Heart left ventricle (tissue), 16 donors: ENCODE measurements at places on chromosomes 2 and 18. TPM values are rescaled to one million over a fixed set of nuclear protein-coding genes. Genes with fewer than 3 reads are reported as not detected.

Gene MYCN
- 1.1 TPM for total RNA-seq

Gene DSC3
- not detected for total RNA-seq

Gene PAX3
- not detected for total RNA-seq

Gene CLEC4F
- total RNA-seq: not detected

Gene BCL11A
- total RNA-seq: 30.5 TPM

Gene POLE4
- total RNA-seq: 25.8 TPM

Gene USP34
- 72.5 TPM for total RNA-seq

Gene RGPD3
- total RNA-seq: 0.18 TPM

Gene ANKRD30BL
- total RNA-seq: not detected

DNA sequence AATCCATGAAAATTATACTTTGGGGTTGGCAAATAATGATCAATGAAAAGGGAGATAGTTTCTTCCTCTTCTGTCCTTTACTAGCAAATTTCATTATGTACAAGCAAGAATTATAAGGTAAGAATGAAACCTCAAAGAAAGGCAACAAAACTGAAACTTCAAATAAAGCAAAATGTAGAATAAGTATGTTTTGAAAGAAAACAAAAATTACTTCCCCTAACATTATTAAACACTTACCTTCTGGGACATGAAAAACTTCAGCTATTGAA, 29.4 kb downstream of the THADA start:
- peak overlapping the region; percentile 80 for H3K27ac ChIP-seq
- peaks cover 73% of the 10 kb centered on the region for H3K36me3 ChIP-seq
- H3K27me3 ChIP-seq: no peaks in the 10 kb centered on the region

GRCh38 chr18:76476665-76477561, 18.1 kb downstream of the ZNF516 start:
- peaks cover 68% of the 10 kb centered on the region for H3K4me1 ChIP-seq
- no peaks in the 10 kb centered on the region for H3K27me3 ChIP-seq
- H3K36me3 ChIP-seq: no peaks in the 10 kb centered on the region
- no peak overlapping the region for H3K27ac ChIP-seq
- peak overlapping the region; percentile 3 for H3K4me3 ChIP-seq
- DNase-seq: no peak

DNA sequence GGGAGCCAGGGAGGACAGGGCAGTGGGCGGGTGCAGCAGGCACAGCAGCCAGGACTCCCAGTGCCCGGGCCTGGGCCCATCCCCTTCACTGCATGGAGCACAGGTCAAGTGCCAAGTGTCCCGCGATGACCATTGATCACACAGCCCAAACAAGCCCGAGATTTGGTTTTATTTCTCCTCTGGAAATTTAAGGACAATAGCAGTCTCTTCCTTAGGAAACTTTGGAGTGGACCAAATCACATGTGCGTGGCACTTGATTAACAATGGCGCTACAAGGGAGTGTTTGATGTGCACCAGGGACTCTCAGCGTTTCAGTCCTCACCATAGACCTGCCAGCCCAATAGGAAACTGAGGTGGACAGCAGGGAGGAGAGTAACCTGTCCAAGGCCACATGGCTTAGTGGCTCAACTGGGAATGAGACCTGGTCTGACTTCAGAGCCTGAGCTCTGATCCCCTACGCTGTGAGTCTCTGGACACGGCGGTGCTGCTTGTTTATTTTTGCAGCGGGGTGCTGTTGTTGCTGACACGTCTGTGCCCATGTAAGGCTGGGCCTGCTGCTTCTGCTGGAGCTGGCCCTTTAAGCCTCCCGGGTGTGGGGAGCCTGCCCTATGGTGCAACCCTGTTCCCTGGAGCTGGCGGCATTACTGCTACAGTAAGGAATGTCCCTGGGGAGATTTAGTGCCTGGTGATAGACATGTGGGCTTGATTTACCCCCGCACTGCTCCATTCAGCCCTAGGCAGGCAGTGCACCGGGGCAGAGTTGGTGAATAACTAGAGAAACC, 194.2 kb downstream of the INHBB start:
- no peaks in the 10 kb centered on the region for H3K4me1 ChIP-seq
- no peaks in the 10 kb centered on the region for H3K36me3 ChIP-seq

DNA sequence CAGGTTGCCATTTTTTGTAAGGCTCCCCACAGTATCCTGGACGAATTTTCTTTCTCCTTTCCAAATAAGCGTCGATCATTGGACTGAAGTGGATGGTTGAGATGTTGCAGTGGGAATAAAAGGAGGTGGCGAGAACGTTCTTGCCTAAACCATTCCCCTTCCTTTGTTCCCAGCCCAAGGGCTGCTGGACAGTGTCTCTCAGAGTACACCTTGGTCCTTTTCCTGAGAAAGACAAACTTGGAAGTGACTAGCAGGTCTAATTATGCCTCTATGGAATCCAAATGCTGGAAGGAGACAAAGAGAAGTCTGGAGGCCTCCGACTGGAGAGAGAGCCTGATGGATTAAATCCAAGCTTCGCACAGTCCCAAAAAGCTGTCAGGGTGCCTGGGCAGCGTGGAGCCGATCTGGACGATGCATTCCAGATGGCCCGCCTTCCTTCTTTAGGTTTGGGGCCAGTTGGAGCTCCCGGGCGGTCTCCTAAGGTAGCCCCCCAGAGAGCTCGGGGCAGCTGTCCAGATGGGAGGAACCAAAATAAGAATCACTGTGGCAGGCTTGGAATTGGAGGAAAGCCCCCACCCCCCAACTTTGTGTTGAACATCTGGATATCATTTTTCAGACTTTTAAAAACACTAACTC, 186.8 kb downstream of the TMEM247 start:
- H3K4me3 ChIP-seq: no peak overlapping the region
- peaks cover 30% of the 10 kb centered on the region for H3K4me1 ChIP-seq
- H3K36me3 ChIP-seq: no peaks in the 10 kb centered on the region
- DNase-seq: peak; percentile 76
- no peaks in the 10 kb centered on the region for H3K27me3 ChIP-seq
- H3K27ac ChIP-seq: no peak overlapping the region

DNA sequence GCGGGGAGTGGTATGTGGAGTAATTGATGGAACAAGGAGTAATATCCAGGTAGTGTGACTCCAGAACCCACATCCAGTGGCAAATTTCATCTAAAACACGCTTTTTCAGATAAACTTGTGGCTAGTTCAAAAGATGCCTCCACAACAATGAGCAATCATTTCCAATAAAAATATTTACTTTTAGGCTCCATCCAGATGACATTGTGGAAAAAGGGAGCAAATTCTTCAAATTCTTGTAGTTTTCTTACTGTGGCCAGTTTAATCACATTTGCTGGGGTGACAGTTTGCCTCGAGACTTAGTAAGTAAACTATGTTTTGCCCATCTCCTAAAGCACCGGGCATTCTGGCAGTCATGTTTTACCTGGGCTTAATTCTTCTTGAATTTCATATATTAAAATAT, 243.6 kb downstream of the IRS1 start:
- no peaks in the 10 kb centered on the region for H3K27me3 ChIP-seq
- no peaks in the 10 kb centered on the region for H3K36me3 ChIP-seq

GRCh38 chr18:60656553-60656952, 284.0 kb upstream of the MC4R start:
- H3K27ac ChIP-seq: no peak overlapping the region
- H3K27me3 ChIP-seq: no peaks in the 10 kb centered on the region
- DNase-seq: no peak
- H3K36me3 ChIP-seq: no peaks in the 10 kb centered on the region
- no peaks in the 10 kb centered on the region for H3K4me1 ChIP-seq

- DNase-seq: no peak
- H3K27ac ChIP-seq: no peak overlapping the region
- no peak overlapping the region for H3K4me3 ChIP-seq
- no peaks in the 10 kb centered on the region for H3K27me3 ChIP-seq
- H3K36me3 ChIP-seq: no peaks in the 10 kb centered on the region
- no peaks in the 10 kb centered on the region for H3K4me1 ChIP-seq
These were observed 376.6 kb upstream of the NETO1 start for GRCh38 chr18:73244401-73244800.

GRCh38 chr2:237978058-237978712, 11.4 kb downstream of the UBE2F start:
- no peak for DNase-seq
- H3K36me3 ChIP-seq: peaks cover 16% of the 10 kb centered on the region
- peaks cover 45% of the 10 kb centered on the region for H3K4me1 ChIP-seq

- no peaks in the 10 kb centered on the region for H3K36me3 ChIP-seq
- H3K4me3 ChIP-seq: no peak overlapping the region
- H3K27me3 ChIP-seq: no peaks in the 10 kb centered on the region
- DNase-seq: no peak
These were observed 125.7 kb upstream of the THSD7B start for GRCh38 chr2:136639651-136640050.
